ENCODE measurements at places on chromosomes 5 and 9.

DNA sequence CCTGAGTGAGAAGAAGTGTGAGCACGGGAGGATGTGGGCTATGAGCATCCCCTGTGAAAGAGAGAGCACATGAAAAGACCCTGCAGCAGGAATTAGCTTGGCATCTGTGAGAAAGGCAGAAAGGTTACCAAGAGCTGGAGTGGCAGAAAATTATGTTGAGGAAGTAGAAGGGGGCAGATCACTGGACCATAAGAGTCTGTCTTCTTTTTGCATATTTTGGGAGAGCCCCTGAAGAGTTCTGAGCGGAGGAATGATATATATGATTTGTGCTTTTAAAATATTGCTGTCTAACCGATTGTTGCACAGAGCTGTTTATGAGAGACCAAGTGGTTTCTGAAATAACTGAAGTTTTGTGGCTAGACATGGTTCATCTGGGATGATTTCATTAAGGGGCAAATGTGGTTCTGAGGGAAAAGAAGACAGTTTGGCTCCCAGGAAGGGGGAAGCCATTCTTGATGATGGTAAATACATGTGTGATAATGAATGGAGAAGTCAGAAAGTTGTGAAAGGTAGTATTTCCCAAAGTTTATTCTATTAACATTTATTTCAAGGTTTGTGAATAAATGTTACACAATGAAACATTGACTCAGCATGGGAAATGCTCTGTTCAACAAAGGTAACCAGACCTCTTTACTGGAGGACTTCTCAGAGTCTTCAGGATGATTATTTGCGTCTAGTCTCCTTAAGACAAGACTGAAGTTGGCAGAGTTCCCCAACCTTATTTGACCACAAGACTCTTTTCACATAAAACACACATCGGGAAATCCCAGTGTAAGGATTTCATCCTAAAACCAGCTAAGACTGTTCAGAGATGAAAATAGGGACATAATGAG, 31.5 kb upstream of the ADRB2 start:
- DNase-seq: no peak

DNA sequence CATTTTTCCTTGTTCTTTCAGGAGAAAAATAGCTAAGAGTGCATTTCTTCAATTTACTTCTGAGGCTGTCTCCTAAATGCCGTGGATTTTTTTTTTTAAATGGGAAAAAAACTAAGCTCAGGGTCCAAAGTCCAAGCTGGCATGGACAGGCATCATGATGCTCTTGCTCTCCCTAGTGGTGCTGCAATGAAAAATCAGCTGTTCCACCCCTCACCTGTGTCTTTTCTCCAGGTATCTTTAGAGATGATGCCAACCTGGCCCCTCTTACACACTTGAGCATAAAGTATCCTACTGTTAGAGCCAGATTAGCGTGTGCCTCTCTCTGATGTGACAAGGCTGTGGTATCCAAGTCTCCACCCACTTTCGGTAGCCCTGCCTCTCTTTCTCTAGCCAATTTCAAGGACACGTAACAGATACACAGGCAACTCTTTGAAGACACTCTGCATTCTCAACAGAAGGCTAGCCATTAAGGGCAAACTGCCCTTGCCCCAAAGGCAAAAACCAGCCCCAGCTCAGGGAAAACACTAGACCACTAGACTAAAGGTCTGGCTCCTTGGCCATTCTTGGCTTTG, 208.8 kb downstream of the SAXO1 start:
- DNase-seq: no peak

GRCh38 chr9:86176468-86176867, 77.1 kb upstream of the GOLM1 start:
- DNase-seq: no peak

DNA sequence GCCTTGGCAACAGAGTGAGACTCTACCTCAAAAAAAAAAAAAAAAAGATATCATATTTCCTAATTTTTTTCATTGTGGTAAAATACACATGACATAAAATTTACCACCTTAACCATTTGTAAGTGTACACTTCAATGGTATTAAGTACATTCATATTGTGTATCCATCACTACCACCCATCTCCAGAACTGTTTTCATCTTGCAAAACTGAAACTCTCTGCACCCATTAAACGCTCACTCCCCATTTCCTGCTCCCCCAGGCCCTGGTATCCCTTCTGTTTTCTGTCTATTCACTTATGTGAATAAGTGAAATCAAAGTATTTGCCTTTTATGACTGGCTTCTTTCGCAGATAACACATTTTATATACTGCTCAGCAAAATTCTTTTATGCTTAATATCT, 12.8 kb downstream of the LRRC8A start:
- no peak for DNase-seq

DNA sequence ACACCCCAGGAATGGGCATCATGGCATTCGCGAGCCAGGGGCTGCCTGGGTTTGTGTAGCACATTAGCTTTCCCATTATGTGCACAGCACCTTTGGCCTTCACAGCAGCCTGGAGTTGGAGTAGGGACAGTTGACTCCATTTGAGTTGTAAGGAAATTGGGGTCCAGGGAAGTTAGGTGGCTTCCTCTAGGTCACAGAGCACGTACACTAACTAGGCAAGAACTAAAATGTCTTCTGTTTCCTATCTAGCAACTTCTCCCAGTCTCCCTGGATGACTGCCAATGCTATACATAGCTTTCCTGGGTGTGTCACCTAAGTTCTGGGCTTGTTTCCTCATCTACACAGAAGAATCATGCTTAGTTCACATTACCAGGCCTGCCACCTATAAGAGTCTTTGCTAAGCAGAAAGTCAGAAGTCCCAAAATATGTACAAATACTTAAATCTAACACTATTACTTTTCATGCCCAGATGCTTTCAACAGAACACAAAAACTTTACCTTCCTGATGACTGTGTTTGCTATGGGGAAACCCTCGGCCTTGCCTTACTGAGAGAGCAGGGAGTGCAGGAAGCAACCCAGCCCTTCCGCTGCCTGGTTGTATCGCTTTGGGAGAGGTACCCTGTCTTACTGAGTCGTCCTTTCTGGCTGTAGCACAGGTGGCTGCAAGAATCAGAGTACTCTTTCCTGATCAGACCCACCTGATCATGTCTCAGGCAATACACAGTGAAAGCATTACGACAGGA, 12.0 kb downstream of the MACROH2A1 start:
- no peak for DNase-seq

- no peak for DNase-seq
These were observed 96.2 kb downstream of the HSPA4 start for GRCh38 chr5:133147815-133148567.

DNA sequence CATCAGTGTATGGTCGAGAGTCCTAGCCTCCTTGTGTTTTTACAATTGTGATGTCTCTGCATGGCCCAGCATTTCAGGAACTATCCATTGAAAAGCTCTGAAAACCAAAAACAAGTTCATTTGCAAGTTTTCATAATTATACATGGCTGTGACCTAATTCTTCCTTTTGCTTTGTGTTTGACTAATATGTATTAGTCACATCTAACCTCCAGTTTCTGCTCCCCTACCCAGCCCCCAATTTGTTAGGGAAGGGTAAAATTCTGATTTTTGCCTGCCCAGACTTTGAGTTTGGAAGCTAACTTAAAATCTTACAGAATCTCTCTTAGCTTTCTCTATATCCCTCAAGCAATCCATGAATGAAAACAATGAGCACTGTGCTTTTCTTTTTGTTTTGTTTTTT, 128.2 kb upstream of the SEMA6A start:
- DNase-seq: no peak

DNA sequence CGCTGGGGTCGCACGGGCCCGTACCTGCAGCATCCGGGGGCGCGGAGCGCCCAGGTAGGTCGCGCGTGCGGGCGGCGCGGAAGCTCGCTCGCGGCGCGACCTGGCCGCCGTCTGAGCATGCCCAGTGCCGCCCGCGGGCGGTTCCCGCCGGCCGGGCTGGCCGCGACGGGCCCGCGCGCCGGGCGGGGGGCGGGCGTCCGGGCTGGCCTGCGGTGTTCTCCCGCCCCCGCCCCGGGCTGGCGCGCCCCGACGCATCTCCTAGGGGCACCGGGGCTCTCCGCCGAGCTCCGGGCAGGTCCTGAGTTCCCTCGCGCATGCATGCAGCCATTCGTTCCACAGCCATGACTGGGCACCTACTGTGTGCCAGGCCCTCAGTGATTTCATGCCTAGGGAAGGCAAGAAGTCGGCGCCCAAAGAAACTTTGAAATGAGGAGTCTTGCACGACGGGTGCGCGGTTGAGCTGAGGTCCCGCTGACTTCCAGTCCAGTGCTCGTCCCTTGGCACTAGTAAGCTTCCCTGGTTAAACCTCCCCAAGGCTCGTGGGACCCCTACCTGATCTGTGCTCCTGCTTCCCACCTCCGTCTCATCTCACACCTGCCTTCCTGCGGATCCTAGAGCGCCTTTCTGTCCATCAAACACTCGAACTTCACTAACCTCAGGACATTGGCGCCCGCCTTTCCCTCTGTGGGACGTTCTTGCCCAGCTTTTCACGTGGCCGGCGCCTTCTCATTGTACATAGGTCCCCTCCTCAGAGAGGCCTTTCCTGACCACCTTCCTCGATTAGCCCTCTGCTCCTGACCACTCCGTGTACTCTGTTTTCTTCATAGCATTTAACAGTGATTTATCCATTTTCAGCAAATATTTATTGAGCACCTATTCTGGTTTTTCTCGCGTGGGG, at the start of gene PTPN3:
TSS of gene PTPN3 (minus strand) at position 113 of the 898 bp plus-strand sequence. CDS start 34,873 bp downstream, outside the sequence.
- DNase-seq: no peak

DNA sequence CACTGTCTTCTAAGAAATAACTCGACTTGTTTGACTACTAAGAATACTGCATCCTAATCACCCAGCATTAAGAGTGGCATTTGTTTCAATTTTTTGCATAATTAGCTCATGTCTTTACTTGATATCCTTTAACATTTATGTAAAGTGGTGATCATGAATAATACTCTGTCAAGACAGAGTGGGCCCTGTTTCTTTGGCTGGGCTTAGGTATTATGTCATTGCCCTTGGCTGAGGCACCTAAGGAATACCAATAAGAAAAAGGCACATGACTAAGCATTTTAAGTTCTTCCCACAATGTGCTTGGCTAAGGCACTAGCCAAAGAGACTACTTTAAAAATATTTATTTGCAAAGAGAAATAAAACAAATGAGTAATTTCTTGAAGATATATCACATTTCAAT, 308.1 kb downstream of the CTNND2 start:
- DNase-seq: no peak

DNA sequence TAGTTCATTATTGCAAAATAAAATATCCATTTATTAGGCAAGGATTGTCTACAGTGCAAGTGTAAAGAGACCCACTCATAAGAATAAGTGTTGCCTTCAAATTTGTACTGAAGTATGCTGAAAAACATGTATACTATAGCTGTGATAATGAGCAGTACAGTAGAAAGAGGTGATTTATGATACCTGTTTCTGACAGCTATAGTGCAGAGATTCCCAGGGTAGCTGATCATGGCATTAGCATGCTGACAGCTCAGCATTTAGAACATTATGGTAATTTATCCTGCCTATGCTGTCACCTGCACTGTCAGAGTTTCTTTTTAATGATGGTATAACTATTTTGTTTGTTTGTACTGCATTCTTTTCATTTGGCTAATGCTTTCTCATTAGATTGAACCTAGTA, 177.6 kb upstream of the TLX3 start:
- no peak for DNase-seq

- no peak for DNase-seq
These were observed 10.4 kb downstream of the EPB41L4B start for GRCh38 chr9:109310486-109310901.

- DNase-seq: no peak
These were observed 1.2 kb downstream of the NELFB start for GRCh38 chr9:137256362-137256761.

GRCh38 chr5:36573438-36573837, 33.0 kb upstream of the SLC1A3 start:
- peak; percentile 66 for DNase-seq

GRCh38 chr9:78296201-78296892, 578 bp upstream of the PSAT1 start:
- no peak for DNase-seq

DNA sequence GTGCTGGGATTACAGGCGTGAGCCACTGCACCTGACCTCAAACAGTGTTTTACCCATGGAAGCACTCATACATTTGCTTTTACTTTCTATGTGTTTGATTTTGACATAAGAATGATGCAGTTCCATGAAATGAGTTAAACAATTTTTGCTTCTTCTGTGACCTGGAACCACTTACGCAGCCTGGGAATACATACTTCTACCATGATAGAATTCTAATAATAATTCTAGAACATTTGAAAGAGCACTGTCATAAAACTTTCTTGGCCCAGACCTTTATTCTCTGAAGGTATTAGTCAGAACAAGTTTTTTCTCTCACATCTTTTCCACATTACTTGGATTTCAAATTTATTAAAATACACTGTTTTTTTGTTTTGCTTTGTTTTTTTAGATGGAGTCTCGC, 25.3 kb upstream of the COL5A1 start:
- DNase-seq: no peak

GRCh38 chr5:140255460-140256157, 47.3 kb downstream of the PFDN1 start:
- no peak for DNase-seq

DNA sequence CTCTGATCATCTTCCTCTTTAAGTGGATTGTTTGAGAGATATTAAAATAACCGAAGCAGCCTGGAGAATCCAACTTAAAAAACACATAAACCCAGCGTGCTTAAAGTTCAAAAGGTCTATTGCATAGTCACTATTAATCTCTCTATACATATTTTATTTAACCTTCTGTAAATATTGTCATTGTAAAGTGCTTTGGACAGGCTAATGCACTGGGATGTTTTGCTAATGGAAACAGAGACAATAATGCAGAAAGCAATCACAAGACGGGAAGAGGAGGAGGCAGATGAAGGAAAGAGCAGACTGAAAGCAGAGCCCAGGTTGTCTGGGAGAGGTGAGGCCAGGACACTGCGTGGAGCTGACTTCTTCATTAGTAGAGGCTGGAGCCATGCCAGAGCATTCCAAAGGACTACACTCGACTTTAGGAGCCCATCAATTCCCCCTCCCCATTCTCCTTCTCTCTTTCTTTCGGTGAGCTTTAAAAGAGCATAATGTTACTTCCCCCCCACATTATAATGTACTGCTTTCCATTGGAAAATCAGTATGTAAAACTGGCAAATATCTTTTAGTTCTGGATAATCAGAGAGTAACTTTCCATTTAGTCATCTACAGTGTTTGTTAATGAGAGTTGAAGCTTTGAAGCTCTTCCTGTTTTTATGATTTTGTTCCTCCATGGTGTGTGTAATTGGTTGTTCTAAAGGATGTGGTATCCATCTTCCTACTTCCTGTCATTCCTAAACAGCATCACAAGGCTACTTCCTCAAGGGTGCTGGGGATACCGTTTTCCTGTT, 307.3 kb upstream of the MPDZ start:
- no peak for DNase-seq

- no peak for DNase-seq
These were observed 1.1 kb downstream of the PTGER4 start for GRCh38 chr5:40680741-40681362.

All from smooth muscle cell of the brain vasculature (primary cell).